Panc1 (cell line): ENCODE measurements at places on chromosomes 6 and 20. TPM values are rescaled to one million over a fixed set of nuclear protein-coding genes. Genes with fewer than 3 reads are reported as not detected.

Gene BMP6
- 13.6 TPM for total RNA-seq

Gene IMPG1
- not detected for total RNA-seq

GRCh38 chr6:166485651-166486535 lies 100.6 kb downstream of the RAMACL start:
- DNase-seq, result no peak

DNA sequence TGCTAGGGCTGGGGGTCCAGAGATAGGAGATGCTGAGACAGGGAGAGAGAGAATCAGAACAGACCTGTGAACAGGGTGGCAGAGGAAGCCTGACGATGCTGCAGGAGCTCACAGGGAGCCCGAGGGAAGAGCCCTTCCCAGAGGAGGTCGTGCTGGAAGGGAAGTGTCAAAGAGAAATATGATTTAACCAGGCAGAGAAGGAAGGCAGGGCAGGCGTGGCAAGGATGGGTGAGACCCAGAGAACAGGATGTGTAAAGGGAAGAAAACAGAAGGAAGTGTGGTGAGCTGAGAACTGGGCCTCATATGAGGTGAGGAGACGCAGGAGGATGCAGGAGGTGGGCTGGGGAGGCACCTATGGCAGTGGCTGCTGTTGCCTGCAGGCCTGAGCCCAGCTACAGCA lies 105.6 kb downstream of the ZDHHC14 start:
- DNase-seq, result no peak

DNA sequence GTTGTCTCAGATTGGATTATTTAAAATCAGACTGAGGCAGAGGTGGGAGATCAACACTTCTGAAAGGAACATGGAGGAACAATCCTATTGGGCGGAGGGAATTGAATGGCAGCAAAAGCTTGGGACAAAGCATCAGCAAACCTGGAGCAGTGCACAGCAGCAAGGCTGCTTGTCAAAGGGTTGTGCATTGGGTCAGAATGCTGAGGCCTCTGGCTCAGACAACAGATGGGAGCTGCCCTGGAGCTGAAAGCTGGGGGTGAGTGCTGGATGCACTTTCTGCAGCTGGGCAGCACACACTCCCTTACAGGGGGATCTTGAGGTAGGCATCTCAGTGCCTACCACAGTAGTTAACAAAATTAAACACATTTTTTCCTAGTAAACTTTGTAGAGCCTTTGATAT lies 634.4 kb upstream of the MMS22L start:
- no peak for DNase-seq

DNA sequence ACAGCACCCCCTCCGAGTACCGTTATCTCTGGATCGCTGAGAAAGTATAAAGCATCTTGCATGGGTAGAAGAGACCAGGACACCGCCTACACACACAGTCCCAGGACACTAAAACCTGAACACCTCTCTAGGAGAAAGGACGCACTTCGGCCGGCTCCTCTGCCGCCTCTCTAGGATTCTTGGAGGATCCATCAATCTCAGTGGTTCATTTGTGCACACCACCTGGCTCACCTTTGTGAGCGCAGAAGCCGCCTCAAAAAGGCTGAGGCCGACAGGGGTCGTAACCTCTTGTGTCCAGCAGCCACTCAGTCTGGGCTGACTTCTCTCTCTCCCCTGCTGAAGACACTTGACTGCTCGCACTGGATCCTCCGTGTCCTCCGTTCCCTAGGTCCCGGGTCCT lies 13.5 kb downstream of the ZSCAN23 start:
- no peak for DNase-seq

- DNase-seq, result no peak
Measured at GRCh38 chr6:124858564-124858963, 103.7 kb upstream of the RNF217 start.
